ENCODE measurements at places on chromosomes 16 and 17. TPM values are rescaled to one million over a fixed set of nuclear protein-coding genes. Genes with fewer than 3 reads are reported as not detected.
A peak's percentile ranks its signal among the peaks of the same experiment; 100 is the strongest.

GRCh38 chr16:30490210-30490609, 17.7 kb downstream of the ITGAL start:
- H3K36me3 ChIP-seq = peaks cover 68% of the 10 kb centered on the region
- H3K4me3 ChIP-seq = no peak overlapping the region
- peak overlapping the region; percentile 38 for H3K27ac ChIP-seq
- H3K27me3 ChIP-seq = no peaks in the 10 kb centered on the region
- H3K4me1 ChIP-seq = peaks cover 32% of the 10 kb centered on the region

GRCh38 chr16:67542464-67542863, 13.8 kb downstream of the RIPOR1 start:
- peaks cover 7% of the 10 kb centered on the region for H3K36me3 ChIP-seq
- DNase-seq = peak; percentile 77
- H3K27me3 ChIP-seq = no peaks in the 10 kb centered on the region
- H3K4me3 ChIP-seq = no peak overlapping the region

CYB5B gene
- total RNA-seq = 152 TPM

FSCN2 gene
- total RNA-seq = 0.46 TPM

CRISPLD2 gene
- 0.41 TPM for total RNA-seq

TLCD3B gene
- total RNA-seq = 5.0 TPM

OR3A3 gene
- total RNA-seq = not detected

DNA sequence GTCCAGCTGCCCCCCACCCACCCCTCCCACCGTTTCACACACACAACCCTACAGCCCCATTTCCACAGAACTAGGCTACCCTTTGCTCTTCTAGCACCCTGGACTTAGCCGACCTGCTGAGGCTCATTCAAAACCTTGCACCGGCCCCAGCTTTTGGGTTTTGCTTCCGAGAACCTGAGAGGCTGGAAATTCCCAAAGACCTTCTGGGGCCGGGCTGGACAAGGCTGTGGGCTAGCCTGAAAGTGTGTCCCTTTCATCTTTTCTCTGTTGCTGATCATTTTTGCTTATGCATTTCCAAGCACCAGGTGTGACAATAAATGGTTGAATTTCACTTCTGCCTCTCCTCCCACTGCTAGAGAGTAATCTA, 139.0 kb downstream of the DNAH9 start:
- H3K27me3 ChIP-seq = no peaks in the 10 kb centered on the region
- no peaks in the 10 kb centered on the region for H3K36me3 ChIP-seq
- H3K4me3 ChIP-seq = no peak overlapping the region

DNA sequence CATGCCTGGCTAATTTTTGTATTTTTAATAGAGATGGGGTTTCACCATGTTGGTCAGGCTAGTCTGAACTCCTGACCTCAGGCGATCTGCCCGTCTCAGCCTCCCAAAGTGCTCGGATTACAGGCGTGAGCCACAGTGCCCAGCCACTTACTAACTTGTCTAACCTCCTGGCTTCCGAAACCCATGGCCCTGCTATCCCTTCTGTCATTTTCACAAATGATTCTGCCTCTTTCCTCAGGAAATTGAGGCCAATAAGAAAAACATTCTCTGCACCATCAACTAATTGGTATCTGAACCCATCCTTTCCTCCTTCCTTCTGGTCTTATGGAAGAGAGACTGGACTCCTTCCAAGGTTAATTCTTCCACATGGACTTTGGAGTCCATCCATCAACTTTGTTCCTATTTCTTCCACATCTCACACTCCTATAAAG, 27.9 kb upstream of the TNRC6A start:
- H3K27me3 ChIP-seq = peaks cover 5% of the 10 kb centered on the region
- H3K36me3 ChIP-seq = no peaks in the 10 kb centered on the region
- no peak overlapping the region for H3K27ac ChIP-seq
- H3K4me1 ChIP-seq = peaks cover 3% of the 10 kb centered on the region
- DNase-seq = no peak

DNA sequence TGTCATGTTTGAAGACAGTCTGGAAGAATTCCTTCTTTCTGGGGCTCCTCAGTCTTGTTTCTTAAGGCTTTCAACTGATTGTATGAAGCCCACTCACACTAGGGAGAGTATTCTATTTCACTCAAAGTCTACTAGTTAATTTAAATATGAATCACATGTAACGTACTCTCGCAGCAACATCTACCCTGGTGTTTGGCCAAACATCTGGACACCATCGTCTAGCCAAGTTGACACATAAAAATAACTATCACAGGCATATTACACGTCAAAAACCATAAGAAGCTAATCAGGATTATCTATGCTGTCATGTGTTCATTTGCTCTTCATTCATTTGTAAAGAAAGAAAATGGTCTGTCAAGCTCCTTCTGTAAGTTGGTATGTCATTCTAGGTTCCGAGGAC, 787.4 kb downstream of the KCNJ2 start:
- H3K27ac ChIP-seq = no peak overlapping the region
- H3K27me3 ChIP-seq = no peaks in the 10 kb centered on the region
- no peaks in the 10 kb centered on the region for H3K36me3 ChIP-seq
- DNase-seq = no peak
- no peaks in the 10 kb centered on the region for H3K4me1 ChIP-seq
- no peak overlapping the region for H3K4me3 ChIP-seq

GRCh38 chr17:846901-847843, 65.0 kb downstream of the MRM3 start:
- H3K4me3 ChIP-seq = no peak overlapping the region
- H3K27me3 ChIP-seq = peaks cover 47% of the 10 kb centered on the region
- peak; percentile 12 for DNase-seq
- H3K4me1 ChIP-seq = peaks cover 16% of the 10 kb centered on the region

DNA sequence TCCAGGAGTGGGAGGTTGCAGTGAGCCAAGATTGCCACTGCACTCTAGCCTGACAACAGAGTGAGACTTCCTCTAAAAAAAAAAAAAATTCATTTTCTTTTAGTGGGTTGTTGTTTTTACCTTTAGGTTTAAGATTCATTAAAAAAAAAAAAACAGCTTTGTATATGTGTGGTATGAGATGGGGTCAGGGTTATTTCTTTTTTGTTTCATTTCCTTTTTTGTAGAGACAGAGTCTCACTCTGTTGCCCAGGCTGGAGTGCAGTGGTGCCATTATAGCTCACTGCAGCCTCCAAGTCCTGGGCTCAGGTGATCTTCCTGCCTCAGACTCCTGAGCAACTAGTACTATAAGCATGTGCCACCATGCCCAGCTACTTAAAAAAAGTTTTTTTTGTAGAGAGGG, 47.0 kb downstream of the BCAS3 start:
- no peaks in the 10 kb centered on the region for H3K4me1 ChIP-seq
- H3K36me3 ChIP-seq = no peaks in the 10 kb centered on the region
- H3K27ac ChIP-seq = no peak overlapping the region
- H3K27me3 ChIP-seq = no peaks in the 10 kb centered on the region

MFSD11 gene
- total RNA-seq = 17.5 TPM

- H3K36me3 ChIP-seq = peaks cover 47% of the 10 kb centered on the region
- H3K27ac ChIP-seq = no peak overlapping the region
- H3K27me3 ChIP-seq = no peaks in the 10 kb centered on the region
- H3K4me3 ChIP-seq = no peak overlapping the region
- no peak for DNase-seq
- H3K4me1 ChIP-seq = no peaks in the 10 kb centered on the region
Measured at GRCh38 chr17:30249460-30249859, 14.0 kb upstream of the SLC6A4 start.

GRCh38 chr16:57795431-57795878, 6.8 kb downstream of the KIFC3 start:
- H3K4me1 ChIP-seq = peaks cover 12% of the 10 kb centered on the region
- peak; percentile 52 for DNase-seq
- H3K36me3 ChIP-seq = no peaks in the 10 kb centered on the region
- H3K4me3 ChIP-seq = no peak overlapping the region
- H3K27me3 ChIP-seq = peaks cover 5% of the 10 kb centered on the region

- H3K27me3 ChIP-seq = peaks cover 1% of the 10 kb centered on the region
- H3K4me1 ChIP-seq = no peaks in the 10 kb centered on the region
- H3K27ac ChIP-seq = no peak overlapping the region
- no peak for DNase-seq
- no peak overlapping the region for H3K4me3 ChIP-seq
Measured at GRCh38 chr17:19327031-19327783, 35.3 kb downstream of the B9D1 start.

HBQ1 gene
- not detected for total RNA-seq

GRCh38 chr16:534856-535445, 7.4 kb downstream of the CAPN15 start:
- peaks cover 6% of the 10 kb centered on the region for H3K4me1 ChIP-seq
- no peak overlapping the region for H3K27ac ChIP-seq
- no peak for DNase-seq
- peaks cover 9% of the 10 kb centered on the region for H3K36me3 ChIP-seq
